ENCODE measurements at places on chromosomes 12 and 14.

GRCh38 chr12:130183585-130184370 lies 21.5 kb downstream of the FZD10 start:
- DNase-seq, result no peak

GRCh38 chr14:78710963-78711362 lies 540.8 kb downstream of the NRXN3 start:
- DNase-seq, result no peak

DNA sequence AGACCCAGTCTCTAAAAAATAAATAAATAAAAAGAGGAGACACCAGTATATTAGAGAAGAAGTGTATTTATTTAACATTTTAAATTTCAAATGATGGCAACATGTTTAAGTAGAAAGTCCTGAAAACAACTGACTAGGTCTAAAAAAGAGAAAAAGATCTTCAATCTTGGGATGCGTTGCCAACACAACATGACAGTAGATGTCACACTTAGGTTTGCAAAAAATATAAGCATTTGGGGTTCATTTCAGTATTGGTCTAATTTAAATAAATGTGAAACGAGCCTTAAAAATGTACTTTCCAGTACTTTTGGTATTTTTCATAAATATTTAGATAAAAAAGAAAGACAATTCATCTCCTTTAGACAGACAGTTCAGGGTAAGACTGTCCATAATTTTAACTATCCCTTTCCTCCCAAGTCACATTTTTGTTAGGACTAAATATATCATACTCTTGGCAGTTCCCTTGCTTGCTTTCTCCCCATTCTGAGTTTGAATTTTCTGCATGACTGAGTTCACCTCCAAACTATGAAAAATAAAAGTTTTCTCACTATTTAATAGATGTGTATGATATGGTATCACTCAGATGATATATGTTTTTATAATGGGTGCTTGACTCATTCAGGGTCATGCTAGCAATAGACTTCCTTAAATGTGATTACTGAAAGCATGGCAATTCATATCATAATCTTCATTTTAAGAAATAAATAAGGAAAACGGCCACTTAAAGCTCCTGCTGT lies 4.3 kb downstream of the C14orf93 start:
- no peak for DNase-seq

- DNase-seq, result no peak
Observed at GRCh38 chr14:98210045-98210672, 1061.8 kb downstream of the BCL11B start.

- no peak for DNase-seq
Observed at GRCh38 chr14:66508547-66508845, 549 bp downstream of the GPHN start.

DNA sequence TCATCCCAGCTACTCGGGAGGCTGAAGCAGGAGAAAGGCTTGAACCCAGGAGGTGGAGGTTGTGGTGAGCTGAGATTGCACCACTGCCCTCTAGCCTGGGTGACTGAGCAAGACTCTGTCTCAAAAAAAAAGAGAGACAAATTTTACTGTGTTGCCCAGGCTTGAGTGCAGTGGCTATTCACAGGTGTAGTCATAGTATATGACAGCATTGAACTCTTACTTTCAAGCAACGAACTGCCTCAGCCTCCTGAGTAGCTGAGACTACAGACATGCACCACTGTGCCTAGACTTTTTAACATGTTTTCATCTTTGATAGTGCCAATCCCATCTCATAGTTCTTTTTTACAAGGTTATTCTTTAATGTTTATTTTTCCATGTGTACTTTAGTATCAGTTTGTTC lies 13.7 kb downstream of the ARID2 start:
- DNase-seq, result no peak

- DNase-seq, result no peak
Observed at GRCh38 chr14:68711561-68712309, 81.1 kb downstream of the ZFP36L1 start.

GRCh38 chr12:9343731-9344130 lies 135.5 kb upstream of the PZP start:
- DNase-seq, result no peak
